ENCODE measurements at places on chromosomes 5 and 9.

DNA sequence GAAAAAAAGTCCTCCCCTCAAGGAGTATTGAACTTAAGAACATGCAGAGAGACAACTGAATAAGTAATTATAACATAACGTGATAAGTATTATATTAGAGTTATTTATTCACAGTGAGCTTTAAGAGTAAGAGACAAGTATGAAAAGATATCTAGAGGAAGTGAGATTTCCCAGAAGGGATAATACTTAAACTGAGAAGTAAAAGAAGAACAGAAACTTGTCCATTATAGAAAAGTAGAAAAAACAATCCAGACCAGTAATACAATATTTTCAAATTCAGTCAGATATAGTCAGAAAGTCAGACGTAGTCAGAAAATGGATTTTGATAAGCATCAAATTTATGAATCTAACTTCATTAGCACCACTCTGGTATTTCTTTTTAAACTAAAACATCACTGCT lies 613.0 kb upstream of the CCNG1 start:
- DNase-seq, result no peak

DNA sequence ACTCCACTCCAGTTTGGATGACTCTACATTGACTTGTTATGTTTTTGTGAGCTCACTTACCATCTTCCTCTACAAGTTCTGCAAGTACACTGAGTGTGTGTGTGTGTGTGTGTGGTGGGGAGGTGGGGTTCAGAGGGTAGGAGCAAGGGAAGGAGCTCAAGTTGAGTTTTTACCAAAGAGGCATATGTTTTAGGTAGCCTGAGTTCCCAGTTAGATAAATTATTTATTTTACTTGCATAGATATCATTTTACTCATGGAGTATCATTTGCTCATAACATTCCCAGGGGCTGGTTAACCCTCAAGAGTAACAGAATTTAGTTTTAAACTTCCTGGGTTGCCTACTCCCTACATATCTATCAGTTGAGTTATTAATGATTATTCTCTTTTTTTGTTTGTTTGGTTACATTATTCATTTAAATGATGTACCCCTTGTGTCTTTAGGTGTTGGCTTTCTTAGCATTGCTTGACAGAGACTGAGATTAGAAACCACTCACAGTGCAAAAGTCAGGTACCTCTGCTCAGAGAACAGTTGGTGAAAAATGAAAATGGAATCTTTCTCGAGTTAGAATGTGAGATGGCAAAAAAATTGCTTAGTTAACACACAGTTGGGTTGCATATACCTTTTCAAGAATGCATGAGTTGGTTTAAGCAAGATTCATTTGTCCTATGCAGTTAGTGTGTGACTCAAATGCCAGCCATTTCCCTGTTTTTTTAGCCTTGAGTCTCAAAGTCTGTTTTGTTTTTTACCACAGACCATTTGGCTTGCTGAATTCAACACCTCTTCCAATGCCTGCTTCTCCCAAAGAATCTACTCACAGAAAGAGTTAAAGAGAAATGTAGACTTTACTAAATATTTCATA lies 29.2 kb downstream of the TNFSF8 start:
- no peak for DNase-seq

DNA sequence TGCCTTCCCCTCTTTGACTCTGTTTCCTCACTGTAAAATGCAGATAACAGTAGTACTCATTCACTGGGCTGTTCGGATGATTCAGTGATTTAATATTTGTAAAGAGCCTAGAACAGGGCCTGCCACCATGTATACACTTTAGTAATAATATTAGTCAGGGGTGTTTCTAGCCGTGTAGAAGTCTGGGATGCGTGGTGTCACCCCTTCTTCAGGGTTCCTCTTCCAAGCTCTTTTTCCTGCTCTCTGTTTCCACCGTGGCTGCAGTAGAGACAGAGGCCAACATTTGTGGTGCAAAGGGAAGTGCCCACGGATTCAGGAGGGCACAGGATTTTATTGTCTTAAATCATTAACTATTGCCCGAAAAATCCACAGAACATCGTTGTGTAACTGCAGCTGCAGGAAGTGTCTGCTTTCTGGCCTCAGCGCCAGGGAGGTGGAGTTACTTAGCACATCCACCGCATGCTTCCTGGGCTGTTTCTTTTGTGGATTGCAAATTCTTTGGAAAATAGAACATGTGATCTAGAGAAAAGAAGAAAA lies 61.7 kb downstream of the TRIO start:
- peak; percentile 74 for DNase-seq

DNA sequence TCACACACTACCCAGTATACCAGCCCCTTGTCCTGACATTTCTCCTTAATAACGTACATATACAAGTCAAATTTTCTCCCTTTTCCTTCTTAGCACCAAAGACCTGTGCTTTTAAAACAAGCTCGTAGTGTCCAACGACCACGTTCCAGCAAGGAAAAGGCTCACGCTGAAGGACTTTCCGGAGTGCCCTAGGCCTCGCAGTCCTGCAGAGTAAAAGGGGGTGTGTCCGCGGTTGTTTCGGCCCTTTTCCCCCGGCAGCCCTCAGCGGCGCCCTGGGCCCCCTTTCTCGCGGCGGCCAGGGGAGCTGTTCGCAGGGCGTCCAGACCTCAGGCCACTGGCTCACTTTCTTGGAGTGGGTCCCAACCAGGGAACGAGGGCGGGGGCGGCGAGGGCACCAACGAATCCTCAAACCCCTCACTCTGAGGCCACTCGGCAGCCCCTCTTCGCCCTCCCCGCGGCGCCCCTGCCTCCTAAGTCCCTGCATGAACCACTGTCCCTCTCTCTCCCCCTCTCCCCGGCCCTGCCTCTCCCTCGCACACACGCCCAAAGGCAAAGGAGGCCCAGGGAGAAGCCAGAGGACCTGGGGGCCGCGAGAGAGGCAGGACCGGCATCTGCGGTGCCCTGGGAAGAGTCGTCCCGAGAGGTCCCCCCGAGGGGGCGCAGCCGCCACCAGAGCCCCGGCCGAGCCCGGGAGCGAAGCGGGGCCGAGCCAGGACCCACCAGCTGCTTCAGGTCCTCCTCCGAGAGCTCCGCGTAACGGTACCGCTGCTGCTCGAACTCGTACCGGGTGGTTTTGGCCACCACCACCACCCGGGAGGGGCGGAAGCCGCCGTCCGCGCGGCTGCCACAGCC lies 720 bp downstream of the NADK2 start:
- DNase-seq, result peak; percentile 80

- DNase-seq, result peak; percentile 26
These were observed 14.1 kb upstream of the EXOC3 start for GRCh38 chr5:428754-429452.

GRCh38 chr5:35393901-35394300 lies 163.6 kb upstream of the PRLR start:
- DNase-seq, result no peak

- DNase-seq, result no peak
These were observed 468.5 kb downstream of the NFIB start for GRCh38 chr9:13845460-13845859.
